ENCODE measurements at places on chromosomes 5 and 9.
A peak's percentile ranks its signal among the peaks of the same experiment; 100 is the strongest.

- no peak for DNase-seq
Measured at GRCh38 chr9:16363073-16363781, 507.2 kb downstream of the BNC2 start.

GRCh38 chr9:93683331-93684134 is 107.1 kb downstream of the PHF2 start:
- DNase-seq = peak; percentile 2

GRCh38 chr5:133440467-133441115 is 171.8 kb downstream of the FSTL4 start:
- DNase-seq = no peak

DNA sequence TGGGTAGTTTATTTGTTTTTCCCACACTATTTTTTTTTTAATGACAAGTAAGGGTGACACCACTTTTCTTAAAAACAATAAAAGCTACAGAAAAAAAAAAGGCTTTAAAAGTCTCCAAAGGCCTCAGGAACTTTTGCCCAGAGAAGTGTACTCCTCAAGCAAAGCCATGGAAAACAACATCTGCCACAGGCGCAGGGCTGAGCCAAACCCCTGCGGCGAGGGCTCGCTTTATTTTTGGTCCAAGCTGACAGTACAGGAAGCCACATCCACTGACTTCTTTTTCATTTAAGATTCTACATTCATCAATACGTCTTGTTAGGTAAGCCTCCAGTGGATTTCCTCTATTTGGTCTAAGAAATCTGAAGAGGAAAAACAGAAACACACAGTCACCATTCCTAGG is 51.9 kb upstream of the IFNK start:
- no peak for DNase-seq

DNA sequence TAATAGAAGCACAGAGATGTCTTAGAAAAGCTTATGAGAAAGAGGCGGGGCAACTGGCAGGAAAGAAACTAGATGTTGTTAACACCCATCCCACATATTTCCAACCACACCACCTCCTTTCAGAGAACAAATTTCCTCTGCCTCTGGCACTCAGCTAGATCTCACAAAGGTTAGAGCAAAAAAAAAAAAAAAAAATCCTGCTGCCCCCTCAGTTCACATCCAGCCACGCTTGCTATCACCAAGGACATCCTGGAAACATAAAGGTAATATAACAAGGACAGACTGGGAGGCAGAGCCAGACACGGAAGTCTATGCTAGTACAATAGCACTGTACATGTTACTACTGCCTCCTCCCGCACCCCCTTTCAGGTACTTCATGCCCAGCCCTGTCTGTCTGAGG is 238.0 kb upstream of the PTGER4 start:
- DNase-seq = peak; percentile 65

DNA sequence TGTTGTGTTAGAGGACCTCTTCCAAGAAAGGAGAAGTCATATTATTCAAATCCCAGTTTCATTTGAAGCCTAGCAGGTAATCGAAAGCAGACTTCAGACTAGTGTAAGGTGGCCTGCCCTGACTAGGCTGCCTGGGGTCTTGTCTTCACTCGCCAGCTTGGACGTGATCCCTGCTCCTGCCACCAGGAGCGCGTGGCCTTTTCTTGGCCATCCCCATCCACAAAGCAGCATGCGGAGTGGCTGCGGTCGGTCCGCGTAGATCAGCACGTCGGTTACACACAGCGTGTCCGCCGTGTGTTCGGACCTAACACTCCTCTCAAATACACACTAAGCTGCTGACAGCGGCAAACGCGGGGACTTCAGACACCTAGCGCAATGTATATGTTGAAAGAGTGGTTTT is 37.3 kb downstream of the CFAP77 start:
- no peak for DNase-seq

DNA sequence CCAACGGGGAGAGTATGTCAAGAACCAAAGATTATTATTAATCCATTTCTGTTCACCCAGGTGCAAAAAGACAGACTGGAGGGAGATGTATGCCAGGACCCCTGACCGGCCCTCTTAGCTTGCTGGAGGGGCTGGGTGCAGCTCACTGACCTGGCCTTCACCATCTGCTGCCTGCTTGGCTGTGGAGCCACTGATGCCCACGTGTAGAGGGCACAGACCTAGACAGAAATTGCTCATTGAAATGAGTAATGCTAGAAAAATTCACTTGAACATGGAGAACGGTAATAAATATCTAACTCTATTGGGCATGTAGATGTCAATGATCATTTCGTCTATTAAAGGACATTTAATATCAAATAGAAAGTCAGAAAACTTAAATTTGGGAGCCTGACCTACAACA is 58.8 kb upstream of the ERCC6L2 start:
- no peak for DNase-seq

DNA sequence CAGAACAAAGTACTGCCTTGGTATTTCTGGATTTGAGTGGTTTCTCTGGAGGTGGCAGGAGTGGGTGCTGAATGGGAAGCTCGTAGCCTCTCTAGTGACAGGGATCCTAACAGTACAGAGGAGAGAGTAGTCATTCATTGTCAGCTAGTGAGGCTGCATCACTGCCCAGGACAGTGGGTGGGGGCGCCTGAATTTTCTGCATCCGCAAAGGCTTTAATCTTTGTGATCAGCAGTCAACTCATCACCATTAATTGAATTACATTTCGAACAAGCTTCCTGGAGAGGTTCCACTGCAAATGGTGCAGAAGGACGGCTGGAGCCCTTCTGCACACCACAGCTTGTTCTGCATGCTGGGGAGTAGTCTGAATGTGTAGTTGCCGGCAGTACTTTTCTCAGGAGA is 77.5 kb downstream of the HSPA4 start:
- no peak for DNase-seq

GRCh38 chr5:107396351-107396690 is 274.4 kb downstream of the EFNA5 start:
- DNase-seq = no peak

DNA sequence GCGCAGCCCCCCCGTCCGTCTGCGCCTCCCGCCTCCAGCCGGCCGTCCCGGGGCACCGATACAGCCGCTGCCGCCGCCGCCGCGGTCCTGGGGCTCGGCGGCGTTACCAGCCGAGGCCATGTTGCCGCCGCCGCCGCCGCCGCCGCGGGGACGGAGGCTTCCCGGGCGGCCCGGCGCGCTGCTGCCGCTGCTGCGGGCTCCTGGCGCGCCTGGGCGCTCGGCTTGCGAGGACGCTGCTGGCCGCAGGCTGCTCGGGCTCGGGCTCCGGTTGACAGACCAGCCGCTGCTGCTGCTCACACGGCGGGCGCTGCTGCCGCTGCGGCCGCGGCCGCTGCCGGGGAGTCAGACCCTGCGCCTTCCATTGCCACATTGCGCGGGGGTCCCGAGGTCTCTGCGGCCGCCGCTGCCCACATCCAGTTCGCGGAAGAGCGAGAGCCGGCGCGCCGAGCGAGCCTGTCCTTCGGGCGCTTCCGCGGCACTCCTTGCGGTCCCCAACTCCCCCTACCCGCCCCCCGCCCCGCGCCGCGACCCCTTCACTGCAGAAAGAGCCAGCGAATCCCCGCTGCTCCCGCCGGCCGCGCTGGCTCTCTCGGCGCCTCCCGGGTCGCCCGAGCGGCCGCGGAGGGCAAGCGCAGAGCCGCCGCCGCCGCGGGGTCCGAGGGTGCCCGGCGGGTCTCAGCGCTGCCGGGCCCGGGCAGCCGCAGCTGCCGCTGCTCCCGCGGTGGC is 8.4 kb downstream of the PTCH1 start:
- peak; percentile 31 for DNase-seq

DNA sequence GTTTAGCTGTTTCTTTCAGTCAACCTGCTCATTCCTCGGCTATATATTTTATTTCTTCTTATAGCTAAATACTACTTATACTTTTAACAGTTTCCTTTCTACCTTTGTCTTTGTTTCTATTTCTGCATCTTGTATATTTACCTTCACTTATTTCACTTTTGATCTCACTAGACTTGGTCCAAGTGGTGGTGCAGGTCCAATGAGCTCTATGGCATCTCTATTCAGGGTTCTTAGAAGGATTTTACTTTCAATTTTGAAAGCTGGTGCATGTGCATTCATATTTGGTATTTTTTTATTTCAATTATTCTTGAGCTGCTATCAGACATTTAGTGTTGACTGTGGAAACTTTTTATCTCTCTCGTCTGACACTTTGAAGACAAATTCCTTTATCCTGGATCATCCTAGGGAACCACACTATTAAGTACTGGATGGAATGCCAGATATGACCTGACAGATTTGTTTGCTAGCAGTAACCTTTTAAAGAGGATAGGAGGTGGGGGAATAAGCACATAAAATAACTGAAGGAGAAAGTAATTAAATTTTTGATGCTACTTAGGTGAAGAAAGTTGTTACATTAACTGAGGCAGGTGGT is 123.1 kb upstream of the PJA2 start:
- no peak for DNase-seq

GRCh38 chr9:131469356-131469755 is 33.4 kb upstream of the POMT1 start:
- no peak for DNase-seq

- DNase-seq = no peak
Measured at GRCh38 chr5:123875561-123876275, 363.7 kb downstream of the CSNK1G3 start.

GRCh38 chr5:175820230-175820629 is 51.1 kb upstream of the CPLX2 start:
- DNase-seq = no peak

GRCh38 chr5:61624553-61625136 is 292.6 kb downstream of the ZSWIM6 start:
- DNase-seq = no peak

DNA sequence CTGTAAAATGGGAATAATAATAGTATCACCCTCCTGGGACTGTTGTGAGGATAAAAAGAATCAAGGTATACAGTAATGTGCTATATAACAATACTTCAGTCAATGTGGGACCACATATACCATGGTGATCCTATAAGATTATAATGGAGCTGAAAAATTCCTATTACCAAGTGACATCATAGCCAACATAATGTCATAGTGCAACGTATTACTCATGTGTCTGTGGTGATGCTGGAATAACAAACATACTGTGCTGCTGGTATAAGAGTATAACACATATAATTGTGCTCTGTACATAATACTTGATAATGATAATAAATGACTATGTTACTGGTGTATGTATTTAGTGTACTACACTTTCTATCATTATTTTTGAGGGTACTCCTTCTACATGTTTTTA is 38.1 kb downstream of the LIFR start:
- DNase-seq = no peak

DNA sequence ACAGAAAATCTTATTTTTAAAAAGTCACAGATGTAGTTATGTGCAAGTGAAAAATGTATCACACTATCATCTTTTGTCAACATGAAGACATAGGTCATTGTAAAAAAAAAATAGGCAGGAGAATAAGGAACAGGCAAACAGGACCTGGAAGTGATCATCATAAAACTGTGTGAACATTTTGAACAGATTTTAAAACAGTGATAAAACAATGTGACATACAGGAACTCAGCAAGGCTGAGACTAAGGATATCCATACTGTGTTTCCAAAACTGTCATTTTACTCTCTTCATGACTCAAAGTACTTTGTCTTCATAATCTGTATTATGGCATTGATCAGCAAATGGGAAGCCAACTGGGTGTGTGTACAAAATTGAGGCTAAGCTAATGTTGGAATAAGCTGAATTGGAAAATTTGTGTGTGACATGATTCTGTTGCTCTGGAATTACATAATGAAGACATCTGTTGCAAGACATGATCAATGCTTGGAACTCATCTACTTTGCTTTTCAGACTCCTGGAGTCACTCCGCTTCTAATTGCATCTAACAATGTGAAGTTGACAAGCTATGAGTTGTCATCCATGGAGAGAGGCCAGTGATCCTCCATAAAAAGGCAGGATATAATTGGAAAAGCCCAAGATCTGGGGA is 978.7 kb upstream of the NUDT12 start:
- no peak for DNase-seq
